ENCODE measurements at places on chromosomes 16 and 17.

DNA sequence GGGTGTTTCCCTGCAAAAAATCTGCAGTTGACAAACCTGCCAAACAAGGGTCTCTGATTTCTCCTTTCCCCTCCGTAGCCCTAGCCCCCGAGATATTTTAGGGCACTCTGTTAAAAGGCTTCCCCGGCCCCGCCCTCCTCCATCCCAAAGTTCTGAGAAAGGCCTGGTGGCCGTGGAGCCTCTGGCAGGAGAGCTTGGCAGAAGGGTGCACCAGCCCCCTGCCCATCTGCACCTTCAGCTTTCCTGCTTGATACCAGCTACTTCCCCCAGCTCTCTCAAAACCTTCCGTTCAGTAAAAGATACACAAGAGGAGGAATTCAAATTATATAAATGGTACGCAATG is 711 bp upstream of the CANT1 start:
- DNase-seq: no peak

DNA sequence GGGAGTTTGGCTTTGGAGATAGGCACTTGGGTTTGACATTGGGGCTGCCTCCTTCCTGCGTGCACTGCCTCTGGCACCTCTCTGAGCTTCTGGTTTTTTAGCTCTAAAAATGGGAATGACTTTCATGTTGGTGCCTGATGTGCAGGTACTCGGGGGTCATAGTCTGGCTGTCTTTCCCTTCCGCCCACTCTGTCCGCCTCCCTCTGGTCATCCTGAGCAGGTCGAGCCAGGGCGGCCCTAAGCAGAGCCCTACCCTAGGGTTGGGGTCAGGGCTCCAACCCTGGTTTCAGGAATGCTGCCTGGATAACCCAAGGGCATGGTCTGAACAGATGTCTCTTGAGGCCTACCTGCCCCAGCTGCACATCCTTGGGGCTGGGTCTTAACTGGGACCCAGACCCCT is 64.8 kb downstream of the CMIP start:
- no peak for DNase-seq

- DNase-seq: no peak
Observed at GRCh38 chr17:72506773-72507172, 386.0 kb downstream of the SOX9 start.

- DNase-seq: no peak
Observed at GRCh38 chr17:11109106-11109505, 131.9 kb upstream of the SHISA6 start.

- no peak for DNase-seq
Observed at GRCh38 chr17:73482894-73483293, 161.4 kb downstream of the SDK2 start.

DNA sequence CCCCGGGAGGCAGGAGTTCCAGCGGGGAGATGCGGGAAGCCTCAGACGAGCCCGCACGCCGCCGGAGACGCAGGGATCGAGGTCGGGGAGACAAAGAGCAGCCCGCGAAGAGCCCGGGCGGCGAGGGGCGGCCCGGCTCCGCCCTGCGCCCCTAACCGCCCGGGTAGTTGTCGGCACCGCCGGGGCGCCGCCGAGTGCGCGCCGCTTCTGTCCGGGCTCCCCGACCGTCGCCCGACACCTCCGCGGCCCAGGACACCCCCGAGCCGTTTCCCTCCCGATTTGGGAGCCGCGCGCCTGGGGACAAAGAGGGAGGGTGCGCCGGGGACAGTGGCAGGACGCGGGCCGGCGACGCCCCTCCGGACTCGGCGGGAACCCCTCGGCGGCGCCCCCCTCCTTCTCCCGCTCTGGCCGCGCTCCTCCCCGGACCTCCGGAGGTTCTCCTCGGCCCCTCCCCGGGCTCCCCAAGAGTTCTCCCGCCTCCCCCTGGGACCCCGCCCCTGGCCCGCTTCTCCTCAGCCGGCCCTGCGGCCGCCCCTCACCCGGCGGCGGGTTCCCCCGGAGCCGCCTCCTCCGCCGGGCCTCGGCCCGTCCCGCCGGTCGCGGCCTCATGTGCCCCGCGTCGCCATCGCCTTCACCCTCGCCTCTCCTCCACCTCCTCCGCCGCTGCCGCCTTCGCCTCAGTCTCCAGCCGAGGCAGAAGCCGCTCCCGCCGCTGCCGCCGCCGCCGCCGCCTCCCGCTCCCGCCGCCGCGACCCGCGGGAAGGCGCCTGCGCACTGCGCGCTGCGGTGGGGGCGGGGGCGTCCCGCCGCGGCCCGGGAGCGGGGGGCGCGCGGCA is at the start of gene GJC1:
Gene GJC1, minus strand, starts transcription at position 765 of the 836 bp plus-strand sequence. CDS start 24,470 bp downstream, outside the sequence.
- no peak for DNase-seq

DNA sequence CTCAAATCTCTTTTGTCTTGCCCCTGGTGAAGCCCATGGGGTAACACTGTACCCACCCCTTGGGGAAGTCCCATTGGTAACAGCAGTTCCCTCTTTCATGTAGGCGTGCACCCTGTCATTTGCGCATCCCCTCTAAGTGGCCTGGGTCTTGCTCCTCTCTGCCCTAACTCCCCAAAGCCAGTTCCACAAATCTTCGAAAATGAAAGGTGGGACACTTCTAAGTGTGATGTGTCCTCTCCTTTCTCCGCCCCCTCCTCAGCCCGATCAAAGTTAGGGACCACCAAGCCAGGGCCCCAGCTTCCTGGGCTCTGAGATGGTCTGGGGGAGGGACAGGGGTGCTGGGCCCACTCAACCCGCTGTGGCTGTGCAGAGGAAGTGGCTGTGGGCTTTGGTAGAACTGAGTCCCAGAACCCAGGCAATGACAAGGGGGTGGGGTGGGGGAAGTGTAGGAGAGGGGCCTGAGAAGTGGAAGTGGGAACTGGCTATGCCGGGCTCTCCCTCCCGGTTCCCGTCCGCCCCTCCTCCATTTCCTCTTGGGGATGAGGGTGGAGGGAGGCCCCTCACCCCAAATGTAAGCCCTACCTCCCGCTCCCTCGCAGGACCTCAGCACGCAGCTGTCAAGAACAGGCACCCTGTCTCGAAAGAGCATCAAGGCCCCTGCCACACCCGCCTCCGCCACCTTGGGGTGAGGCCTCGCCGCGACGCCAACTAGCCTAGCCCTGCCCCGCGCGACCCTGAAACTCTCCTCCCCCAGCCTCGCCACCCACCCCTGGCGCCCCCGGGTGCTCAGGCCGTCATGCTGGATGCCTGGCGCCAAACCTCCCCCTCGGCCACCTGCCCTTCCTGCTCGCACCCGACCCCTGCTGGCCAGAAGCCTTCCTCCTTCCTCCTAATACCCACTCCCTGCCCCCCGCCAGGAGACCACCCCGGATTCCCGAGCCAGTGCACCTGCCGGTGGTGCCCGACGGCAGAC is 8.7 kb downstream of the ABI3 start:
- no peak for DNase-seq

GRCh38 chr16:79213214-79213613 is 387.3 kb downstream of the MAF start:
- no peak for DNase-seq

DNA sequence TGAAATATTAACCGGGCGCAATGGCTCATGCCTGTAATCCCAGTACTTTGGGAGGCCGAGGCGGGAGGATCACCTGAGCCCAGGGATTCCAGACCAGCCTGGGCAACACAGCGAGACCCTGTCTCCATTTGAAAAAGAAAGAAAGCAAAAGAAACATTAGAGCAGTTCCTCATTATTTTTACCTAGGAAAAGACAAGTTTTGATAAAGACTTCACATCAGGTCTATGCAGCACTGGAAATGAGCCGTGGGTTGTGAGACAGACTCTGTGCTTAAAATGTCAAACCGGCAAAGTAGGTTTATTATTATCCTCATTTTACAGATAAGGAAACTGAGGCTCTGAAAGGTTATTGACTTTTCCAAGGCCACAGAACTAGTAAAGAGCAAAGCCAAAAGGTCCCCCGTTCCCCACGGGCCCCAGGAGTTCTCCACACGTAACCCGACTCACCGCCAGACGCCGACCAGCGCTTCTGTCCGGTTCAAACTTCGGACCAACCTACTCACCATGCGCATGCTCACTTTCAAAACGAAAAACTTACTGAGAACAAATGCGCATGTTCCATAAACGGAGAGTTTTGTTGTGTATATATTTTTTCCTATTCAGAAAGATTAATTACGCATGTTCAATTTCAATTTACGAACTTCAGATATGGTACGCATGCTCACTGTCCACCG is 356 bp downstream of the TUBD1 start:
- DNase-seq: no peak

DNA sequence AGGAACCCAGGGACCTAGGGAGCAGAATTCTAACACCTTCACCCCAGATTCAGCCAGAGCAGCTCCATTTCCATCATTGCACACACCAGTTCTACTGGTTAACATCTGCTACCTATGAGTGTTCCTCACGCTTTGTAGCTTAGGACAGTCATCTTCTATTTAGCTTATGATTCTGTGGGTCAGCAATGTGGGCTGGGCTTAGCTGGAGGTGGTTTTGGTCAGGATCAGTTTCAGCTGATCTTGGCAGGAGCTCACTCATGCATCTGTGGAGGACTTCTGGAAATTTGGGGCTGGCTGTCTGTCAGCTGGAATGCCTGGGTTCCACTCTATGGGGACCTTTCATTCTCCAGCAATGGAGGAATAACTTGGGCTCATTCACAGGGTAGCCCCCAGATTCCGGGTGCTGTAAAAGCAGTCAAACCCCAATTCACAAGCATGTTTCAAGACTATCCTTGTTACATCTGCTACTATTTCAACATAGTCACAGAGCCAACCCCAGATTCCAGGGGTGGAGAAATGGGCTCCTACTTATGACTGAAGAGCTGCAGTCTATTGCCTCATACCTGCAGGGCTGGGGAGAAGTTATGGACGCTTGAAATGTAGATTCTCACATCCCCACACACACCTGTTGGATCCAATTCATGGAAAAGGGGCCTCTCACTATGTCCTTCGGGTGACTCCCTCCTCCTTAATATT is 3.4 kb upstream of the HP start:
- no peak for DNase-seq

GRCh38 chr17:56896968-56897359 is 16.9 kb downstream of the TRIM25 start:
- DNase-seq: no peak

- no peak for DNase-seq
Observed at GRCh38 chr16:48082516-48082915, 73.3 kb downstream of the ABCC12 start.

Measured in T-helper 2 cell (primary cell).